Stimulated activated CD4-positive, alpha-beta T cell treated with anti-CD3 and anti-CD28 coated beads, Interleukin-15, amount 100 ng/mL, for 1 hour (primary cell): ENCODE measurements at places on chromosomes 7 and 10.

- no peak for DNase-seq
Observed at GRCh38 chr10:88017781-88018180, 154.4 kb downstream of the PTEN start.

DNA sequence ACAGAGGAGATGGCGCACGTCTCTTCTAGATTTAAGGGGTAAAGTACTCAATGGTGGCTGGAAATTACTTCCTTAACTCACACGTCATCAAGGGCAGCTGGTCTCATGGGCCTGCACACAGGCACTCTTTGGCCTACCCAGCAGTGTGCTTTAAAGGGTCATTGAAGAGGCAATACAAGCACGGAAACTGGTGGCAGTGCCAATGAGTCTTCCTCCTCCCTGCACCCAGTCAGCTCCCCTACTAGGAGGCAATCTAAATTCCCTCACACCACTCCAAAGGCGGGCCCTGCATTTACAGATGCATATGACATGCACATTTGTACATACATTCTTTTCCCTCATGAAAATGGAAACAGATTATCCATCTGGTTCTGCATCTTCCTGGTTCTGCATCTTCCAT, 47.4 kb downstream of the PPIF start:
- no peak for DNase-seq

- no peak for DNase-seq
Observed at GRCh38 chr7:49778731-49779270, 5.4 kb downstream of the VWC2 start.

DNA sequence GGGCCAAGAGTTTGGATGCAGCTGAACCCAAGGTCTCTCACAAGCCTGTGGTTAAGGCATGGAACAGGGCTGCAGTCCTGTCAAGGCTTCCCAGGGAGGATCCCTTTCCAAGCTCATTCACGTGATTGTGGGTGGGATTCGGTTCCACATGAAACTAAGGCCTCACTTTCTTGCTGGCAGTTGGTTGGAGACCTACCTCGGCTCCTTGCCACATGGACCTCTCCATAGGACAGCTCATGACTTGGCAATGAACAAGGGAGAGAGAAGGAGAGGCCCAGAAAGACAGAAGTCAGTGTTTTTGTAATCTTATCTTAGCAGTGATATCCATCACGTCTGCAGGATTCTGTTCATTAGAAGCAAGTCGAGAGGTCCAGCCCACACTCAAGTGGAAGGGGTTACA, 583.8 kb downstream of the LRMDA start:
- DNase-seq, result no peak

GRCh38 chr10:96619796-96620773, 33.3 kb upstream of the TM9SF3 start:
- DNase-seq, result no peak
